Cardiac septum (tissue), 1 donor: ENCODE measurements at places on chromosomes 16 and 17. TPM values are rescaled to one million over a fixed set of nuclear protein-coding genes. Genes with fewer than 3 reads are reported as not detected.

GRCh38 chr16:86826941-86827340 lies 248.6 kb downstream of the FOXL1 start:
- no peak for DNase-seq

GRCh38 chr16:69465083-69465721 lies 40.8 kb downstream of the CYB5B start:
- no peak for DNase-seq

GRCh38 chr16:9219813-9220212 lies 128.4 kb downstream of the HAPSTR1 start:
- no peak for DNase-seq

DNA sequence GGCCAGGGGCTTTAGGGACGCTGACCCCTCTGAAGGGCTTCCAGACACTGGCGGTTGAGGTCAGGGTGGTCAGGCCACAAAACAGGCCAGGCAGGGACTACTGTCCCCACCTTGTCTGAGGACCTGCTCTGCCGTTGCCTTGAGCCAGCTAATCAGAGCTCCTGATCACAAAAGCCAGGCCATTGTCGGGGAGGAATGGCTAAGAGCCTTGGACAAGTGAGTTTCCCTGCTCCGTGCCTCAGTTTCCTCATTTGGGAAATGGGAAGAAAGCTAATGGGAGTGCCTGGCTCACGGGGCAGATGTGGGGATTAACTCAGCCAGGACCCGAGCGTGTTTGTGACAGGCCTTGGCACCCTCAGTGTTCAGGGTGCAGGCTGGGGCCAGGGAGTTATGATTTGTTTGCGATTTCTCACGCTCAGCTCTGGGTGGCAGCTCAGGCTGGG lies 246.5 kb upstream of the CIBAR2 start:
- DNase-seq, result no peak

- no peak for DNase-seq
Observed at GRCh38 chr17:70934835-70935234, 765.5 kb downstream of the KCNJ2 start.

DNA sequence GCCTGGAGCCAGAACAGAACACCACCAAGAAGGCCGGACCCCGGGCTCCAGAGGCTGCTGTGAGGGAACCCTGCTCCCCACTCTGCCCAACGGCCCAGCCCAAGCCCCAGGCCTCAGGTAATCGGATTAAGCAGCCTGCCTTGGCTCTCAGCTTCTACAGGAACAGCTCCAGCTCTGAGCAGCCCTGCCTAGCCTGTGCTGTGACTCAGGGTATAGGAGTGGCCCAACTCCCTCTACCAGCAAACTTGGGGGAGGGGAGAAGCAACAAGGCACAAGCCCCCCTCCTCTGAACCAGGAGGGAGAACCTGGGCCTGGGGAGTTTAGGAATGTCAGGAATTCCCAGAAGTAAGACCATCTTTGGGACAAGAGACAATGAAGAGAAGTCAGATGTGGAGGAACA lies 849 bp upstream of the SOX15 start:
- DNase-seq, result no peak

Gene SLFN14
- 0.08 TPM for total RNA-seq

Gene CRHR1
- total RNA-seq, result not detected

Gene TPSAB1
- total RNA-seq, result 4.1 TPM

Gene CETP
- total RNA-seq, result not detected

Gene NACA2
- not detected for total RNA-seq

Gene HEATR9
- not detected for total RNA-seq

Gene KIF18B
- 0.13 TPM for total RNA-seq
